ENCODE measurements at places on chromosomes 3 and 15.

DNA sequence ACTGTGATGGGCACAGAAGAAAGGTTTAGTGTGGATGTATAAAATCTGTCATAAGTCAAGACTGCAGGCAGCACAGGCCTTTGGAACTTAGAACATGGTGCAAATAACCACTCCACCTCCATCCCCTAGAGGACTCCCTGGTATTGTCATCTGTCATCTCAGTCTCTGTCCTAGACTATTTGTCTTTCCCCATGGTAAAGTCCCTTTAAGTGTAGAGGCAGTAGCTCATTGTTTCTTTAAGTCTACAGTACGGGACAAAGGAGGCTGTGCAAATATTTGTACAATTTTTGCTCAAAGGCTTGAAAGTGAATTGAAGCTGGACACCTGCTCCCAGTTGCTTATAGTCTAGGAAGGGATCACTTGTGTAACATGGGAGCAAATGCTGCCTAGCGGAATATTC lies 3.2 kb upstream of the PXYLP1 start:
- no peaks in the 10 kb centered on the region for H3K36me3 ChIP-seq
- no peak overlapping the region for H3K4me3 ChIP-seq

GRCh38 chr3:79074558-79074957 lies 693.2 kb downstream of the ROBO1 start:
- H3K4me3 ChIP-seq = no peak overlapping the region
- no peak overlapping the region for H3K27ac ChIP-seq
- no peaks in the 10 kb centered on the region for H3K27me3 ChIP-seq
- no peak for DNase-seq

DNA sequence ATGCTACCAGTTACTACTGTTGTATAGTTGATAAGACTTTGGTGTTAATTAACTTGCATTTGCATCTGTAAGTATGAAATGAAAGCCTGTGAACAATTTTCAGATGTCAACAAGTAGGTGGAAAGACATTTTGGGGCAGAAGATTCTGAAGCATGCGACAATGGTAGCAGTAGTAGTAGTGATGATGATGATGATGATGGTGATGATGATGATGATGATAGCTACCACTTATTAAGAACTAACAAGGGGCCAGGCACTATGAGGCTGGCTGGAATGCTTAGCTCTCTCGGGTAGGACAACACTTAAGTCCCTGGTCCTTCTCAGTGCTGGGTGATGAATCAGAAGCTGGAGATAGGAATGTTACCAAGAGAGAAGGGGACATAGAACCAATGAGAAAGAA lies 333.4 kb upstream of the IL12A start:
- H3K36me3 ChIP-seq = no peaks in the 10 kb centered on the region
- no peaks in the 10 kb centered on the region for H3K27me3 ChIP-seq
- no peak for DNase-seq
- H3K27ac ChIP-seq = no peak overlapping the region
- no peaks in the 10 kb centered on the region for H3K4me1 ChIP-seq

DNA sequence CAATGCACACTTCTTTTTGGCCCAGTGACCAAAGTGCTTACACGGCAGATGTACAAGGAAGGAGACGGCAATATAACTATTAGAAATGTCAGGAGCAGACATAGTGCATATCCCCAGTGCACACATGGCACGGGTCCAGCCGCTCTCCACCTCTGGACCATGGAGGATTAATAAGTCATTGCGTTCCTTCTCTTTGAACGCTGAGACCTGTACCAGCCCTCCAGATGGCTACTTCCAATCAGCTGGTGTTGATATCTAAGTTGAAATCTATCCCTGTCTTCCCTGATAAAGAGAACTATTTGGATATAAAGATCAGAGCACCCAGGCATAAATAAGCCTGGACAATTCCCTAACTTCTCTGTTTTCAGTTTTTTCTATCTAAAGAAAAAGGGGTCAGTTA lies 212.5 kb downstream of the CADPS start:
- no peak overlapping the region for H3K4me3 ChIP-seq
- no peaks in the 10 kb centered on the region for H3K27me3 ChIP-seq
- DNase-seq = no peak

DNA sequence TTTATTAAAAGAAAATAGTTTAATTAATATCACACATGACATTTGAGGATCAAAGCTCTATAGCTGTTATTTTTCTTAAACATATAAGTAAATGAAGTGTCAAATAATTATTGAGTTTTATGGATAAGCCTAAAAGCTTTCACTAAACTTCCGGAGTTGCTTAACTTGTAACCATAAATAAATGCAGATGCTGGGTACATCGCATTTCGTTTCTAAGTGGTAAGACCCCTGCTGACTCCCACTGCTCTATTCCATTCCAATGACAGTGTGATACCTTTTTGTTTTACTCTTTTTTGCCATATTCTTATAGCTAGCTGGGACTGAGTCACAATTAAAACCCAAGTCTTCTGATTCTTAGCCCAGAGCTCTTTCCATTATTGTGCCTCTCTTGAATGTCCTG lies 411.1 kb downstream of the SOX2 start:
- no peaks in the 10 kb centered on the region for H3K4me1 ChIP-seq
- H3K36me3 ChIP-seq = no peaks in the 10 kb centered on the region
- DNase-seq = no peak
- H3K27me3 ChIP-seq = no peaks in the 10 kb centered on the region
- H3K4me3 ChIP-seq = no peak overlapping the region

- H3K27me3 ChIP-seq = no peaks in the 10 kb centered on the region
- H3K4me1 ChIP-seq = peaks cover 17% of the 10 kb centered on the region
- DNase-seq = no peak
- no peaks in the 10 kb centered on the region for H3K36me3 ChIP-seq
- H3K4me3 ChIP-seq = no peak overlapping the region
These were observed 88.8 kb upstream of the HES1 start for GRCh38 chr3:194046995-194047645.

- peaks cover under 1% of the 10 kb centered on the region for H3K36me3 ChIP-seq
- H3K27me3 ChIP-seq = no peaks in the 10 kb centered on the region
- no peak overlapping the region for H3K4me3 ChIP-seq
- DNase-seq = no peak
These were observed 29.3 kb downstream of the RARRES1 start for GRCh38 chr3:158702815-158703481.

- peaks cover 64% of the 10 kb centered on the region for H3K4me1 ChIP-seq
- H3K27me3 ChIP-seq = peaks cover 16% of the 10 kb centered on the region
- DNase-seq = no peak
- H3K4me3 ChIP-seq = peak overlapping the region; percentile 78
- no peaks in the 10 kb centered on the region for H3K36me3 ChIP-seq
- H3K27ac ChIP-seq = peak overlapping the region; percentile 86
These were observed 1.5 kb downstream of the SMAD6 start for GRCh38 chr15:66703540-66703941.

- no peaks in the 10 kb centered on the region for H3K27me3 ChIP-seq
- no peaks in the 10 kb centered on the region for H3K36me3 ChIP-seq
- no peak for DNase-seq
- no peak overlapping the region for H3K27ac ChIP-seq
- H3K4me3 ChIP-seq = no peak overlapping the region
These were observed 42.1 kb downstream of the FAH start for GRCh38 chr15:80194914-80195313.

- no peak overlapping the region for H3K27ac ChIP-seq
- no peak for DNase-seq
- no peak overlapping the region for H3K4me3 ChIP-seq
- no peaks in the 10 kb centered on the region for H3K36me3 ChIP-seq
- H3K4me1 ChIP-seq = peaks cover 14% of the 10 kb centered on the region
These were observed 4.8 kb upstream of the TCF12 start for GRCh38 chr15:56913670-56914069.

DNA sequence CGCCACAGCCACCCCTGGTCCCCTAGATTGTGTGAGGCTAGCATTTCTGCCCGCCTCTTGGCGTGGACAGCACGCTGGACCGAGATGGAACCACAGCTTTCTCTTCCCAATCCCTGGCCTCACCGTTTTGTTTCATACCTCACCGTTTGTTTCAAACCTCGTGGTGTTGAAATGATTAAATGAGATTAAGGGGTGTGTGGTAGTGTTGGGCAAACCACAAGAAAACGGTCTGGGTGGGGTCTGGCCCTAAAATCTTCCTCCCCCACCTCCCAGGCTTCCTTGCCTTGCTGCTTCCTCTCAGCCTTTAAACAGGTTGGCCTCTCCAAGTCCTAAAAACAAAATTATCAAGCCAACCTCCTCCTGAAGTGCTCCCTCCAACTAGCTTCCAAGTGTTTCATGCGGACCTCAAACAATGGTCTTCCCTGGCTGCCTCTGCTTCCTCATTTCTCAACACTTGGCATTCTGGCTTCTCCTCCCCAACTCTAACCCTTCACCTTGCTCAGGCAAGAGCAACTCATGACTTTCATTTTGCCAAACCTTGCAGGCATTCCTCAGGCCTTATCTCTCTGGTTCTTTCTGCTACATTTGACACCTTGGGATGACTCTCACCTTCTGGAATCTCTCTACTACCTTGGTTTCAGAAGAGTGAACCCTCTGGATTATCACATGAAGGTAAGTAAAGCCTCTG lies 1.4 kb upstream of the ATP13A3 start:
- peak overlapping the region; percentile 91 for H3K27ac ChIP-seq
- peak overlapping the region; percentile 89 for H3K4me3 ChIP-seq
- H3K27me3 ChIP-seq = no peaks in the 10 kb centered on the region
- no peak for DNase-seq
- no peaks in the 10 kb centered on the region for H3K36me3 ChIP-seq

DNA sequence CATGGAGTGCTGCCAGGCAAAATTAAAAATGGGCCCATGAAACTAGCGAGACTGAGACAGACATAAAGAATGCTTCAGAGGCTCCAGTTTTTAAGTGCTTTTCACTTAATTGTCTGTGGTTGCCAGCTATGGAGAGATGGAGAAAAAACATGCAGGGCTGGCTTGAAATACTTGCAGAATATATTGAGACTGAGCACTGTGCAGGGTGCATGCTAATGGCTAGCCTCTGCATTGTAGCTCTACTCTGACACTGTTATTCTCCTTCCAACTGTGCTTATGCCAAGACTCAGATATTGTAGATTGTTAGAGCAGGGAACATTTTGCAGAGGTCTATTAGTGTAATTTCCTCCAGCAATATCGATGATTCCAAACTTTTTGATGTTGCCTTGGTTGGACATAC lies 735.0 kb downstream of the PDCD6IP start:
- no peak overlapping the region for H3K27ac ChIP-seq
- no peak for DNase-seq
- no peaks in the 10 kb centered on the region for H3K27me3 ChIP-seq
- no peaks in the 10 kb centered on the region for H3K36me3 ChIP-seq
- no peak overlapping the region for H3K4me3 ChIP-seq

DNA sequence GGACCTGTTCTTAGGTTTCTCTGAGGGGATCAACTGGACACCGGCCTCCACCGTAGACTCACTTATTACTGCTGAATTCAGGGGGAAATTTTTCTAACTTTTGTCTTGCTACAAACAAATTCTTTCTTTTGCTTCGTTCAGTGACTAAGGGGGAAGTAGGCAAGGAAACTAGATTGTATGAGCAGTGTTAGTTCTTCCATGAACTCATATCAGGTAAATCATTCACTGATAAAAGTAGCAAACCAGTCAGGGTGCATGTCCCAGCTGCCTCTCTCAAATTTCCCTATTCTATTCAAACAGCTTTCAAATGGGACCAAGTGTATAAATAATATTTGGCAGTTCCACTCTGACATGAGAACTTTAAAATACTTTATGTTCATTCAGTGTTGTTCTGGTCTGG lies 7.3 kb upstream of the CCDC13 start:
- no peak for DNase-seq
- peaks cover 20% of the 10 kb centered on the region for H3K36me3 ChIP-seq
- H3K4me3 ChIP-seq = no peak overlapping the region
- H3K4me1 ChIP-seq = peaks cover 10% of the 10 kb centered on the region
- H3K27me3 ChIP-seq = no peaks in the 10 kb centered on the region

GRCh38 chr3:124791639-124792151 lies 61.4 kb downstream of the UMPS start:
- no peak overlapping the region for H3K4me3 ChIP-seq
- peak overlapping the region; percentile 84 for H3K27ac ChIP-seq
- H3K36me3 ChIP-seq = peaks cover 15% of the 10 kb centered on the region

DNA sequence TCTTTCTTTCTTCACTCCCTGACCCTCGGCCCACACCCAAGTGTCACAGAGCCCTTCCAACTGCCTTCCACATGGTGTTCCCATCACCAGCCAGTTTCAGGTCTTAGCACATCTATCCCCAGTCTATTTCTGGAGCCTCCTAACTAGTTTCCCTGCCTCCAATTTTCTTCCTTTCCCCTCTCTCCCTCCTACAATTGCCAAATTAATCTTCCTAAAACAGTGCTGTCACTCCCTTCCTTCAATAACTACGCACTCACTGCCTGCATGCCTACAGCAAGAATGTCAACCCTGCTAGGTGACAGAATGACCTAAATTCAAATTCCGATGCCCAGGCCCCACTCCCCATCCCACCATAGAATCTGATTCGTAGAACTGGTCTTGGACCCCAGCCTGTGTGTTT lies 36.1 kb upstream of the CA12 start:
- DNase-seq = no peak
- H3K27ac ChIP-seq = no peak overlapping the region
- no peaks in the 10 kb centered on the region for H3K27me3 ChIP-seq
- H3K36me3 ChIP-seq = no peaks in the 10 kb centered on the region
- H3K4me1 ChIP-seq = no peaks in the 10 kb centered on the region
- no peak overlapping the region for H3K4me3 ChIP-seq

DNA sequence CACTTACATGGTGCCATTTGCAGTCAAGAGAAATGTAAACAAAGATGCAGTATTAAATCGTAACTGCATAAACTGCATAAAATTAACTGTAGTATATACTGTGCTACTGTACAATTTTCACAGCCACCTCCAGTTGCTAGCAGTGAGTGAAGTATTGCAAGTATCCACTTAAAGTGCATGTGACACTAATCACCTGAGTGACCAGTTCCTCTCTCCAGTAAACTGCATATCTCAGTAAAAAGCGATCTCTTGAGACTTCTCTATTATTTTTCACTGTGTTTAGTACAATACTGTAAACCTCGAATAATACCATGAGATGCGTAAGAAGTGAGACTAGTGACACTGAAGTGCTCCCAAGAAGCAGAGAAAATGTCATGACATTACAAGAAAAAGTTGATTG lies 111.7 kb upstream of the PLXND1 start:
- H3K36me3 ChIP-seq = no peaks in the 10 kb centered on the region
- H3K4me1 ChIP-seq = peaks cover 13% of the 10 kb centered on the region
- no peak overlapping the region for H3K4me3 ChIP-seq
- H3K27ac ChIP-seq = no peak overlapping the region
- DNase-seq = no peak

- no peaks in the 10 kb centered on the region for H3K36me3 ChIP-seq
- no peak overlapping the region for H3K27ac ChIP-seq
- peaks cover 3% of the 10 kb centered on the region for H3K27me3 ChIP-seq
- H3K4me3 ChIP-seq = no peak overlapping the region
These were observed 5.2 kb upstream of the CPLX3 start for GRCh38 chr15:74821091-74821789.

- H3K4me3 ChIP-seq = no peak overlapping the region
- H3K4me1 ChIP-seq = peaks cover 34% of the 10 kb centered on the region
- no peak overlapping the region for H3K27ac ChIP-seq
- H3K27me3 ChIP-seq = no peaks in the 10 kb centered on the region
- H3K36me3 ChIP-seq = no peaks in the 10 kb centered on the region
These were observed 524.8 kb upstream of the TBL1XR1 start for GRCh38 chr3:177721864-177722785.
